ENCODE measurements at places on chromosomes 6 and 20.

GRCh38 chr6:47496935-47497579 lies 19.5 kb downstream of the CD2AP start:
- no peak for DNase-seq

GRCh38 chr20:4027590-4028265 lies 12.4 kb upstream of the RNF24 start:
- DNase-seq: no peak

- DNase-seq: no peak
Observed at GRCh38 chr6:3385660-3386151, 71.1 kb downstream of the SLC22A23 start.

- DNase-seq: peak; percentile 2
Observed at GRCh38 chr6:44415873-44416502, 28.5 kb downstream of the CDC5L start.

GRCh38 chr6:146200176-146200575 lies 171.3 kb downstream of the GRM1 start:
- no peak for DNase-seq

DNA sequence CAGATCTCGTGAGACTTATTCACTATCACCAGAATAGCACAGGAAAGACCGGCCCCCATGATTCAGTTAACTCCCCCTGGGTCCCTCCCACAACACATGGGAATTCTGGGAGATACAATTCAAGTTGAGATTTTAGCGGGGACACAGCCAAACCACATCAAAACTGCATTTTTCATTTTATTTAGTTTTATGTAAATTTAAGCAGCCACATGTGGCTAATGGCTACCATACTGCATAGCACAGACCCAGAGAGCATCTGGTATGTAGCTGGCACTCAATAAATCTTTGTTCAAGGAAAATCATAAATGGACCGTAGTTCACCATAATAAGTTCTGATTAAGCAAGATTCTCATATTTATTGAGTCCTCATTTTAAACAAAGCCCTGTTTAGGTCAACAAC lies 15.3 kb downstream of the GFOD1 start:
- no peak for DNase-seq

DNA sequence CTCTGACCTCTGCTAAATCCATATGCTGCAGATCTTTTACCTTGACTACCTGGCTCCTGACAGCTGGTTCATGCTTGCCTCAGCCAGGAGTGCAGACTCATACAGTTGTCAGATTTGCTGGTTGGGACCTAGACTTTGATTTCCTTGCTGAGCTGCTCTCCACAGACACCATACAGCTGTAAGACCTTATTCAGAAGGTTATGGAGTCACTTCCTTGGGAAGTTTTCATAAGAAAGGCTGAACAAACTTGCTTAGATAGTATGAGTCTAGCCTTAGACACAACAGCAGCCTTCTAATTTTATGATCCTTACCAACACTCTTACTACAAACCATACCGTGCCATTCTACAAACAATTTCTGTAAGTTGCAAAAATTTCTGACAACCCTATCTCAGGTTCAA lies 102.9 kb downstream of the EDN1 start:
- DNase-seq: no peak

GRCh38 chr20:32333988-32334885 lies 23.9 kb upstream of the ASXL1 start:
- no peak for DNase-seq

GRCh38 chr6:130632897-130633296 lies 194.3 kb upstream of the SMLR1 start:
- DNase-seq: no peak

DNA sequence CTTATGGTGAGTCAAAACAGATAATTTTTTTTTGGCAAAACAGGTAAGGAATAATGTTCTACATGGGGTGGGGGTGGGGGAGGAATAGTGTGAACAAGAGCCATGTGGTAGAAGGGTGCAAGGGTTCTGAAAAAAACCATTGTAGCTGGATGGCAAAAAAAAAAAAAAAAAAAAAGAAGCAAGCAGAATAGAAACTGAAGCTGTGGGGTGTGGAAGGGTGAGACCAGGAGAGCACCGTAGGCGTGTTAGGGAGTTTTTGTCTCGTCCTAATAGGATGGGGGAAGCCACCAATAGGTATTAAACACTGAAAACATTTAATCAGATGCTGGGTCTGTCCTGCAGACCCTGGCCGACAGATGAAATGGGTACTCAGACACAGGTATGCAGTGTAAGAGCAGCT lies 110.1 kb downstream of the ADTRP start:
- DNase-seq: no peak

DNA sequence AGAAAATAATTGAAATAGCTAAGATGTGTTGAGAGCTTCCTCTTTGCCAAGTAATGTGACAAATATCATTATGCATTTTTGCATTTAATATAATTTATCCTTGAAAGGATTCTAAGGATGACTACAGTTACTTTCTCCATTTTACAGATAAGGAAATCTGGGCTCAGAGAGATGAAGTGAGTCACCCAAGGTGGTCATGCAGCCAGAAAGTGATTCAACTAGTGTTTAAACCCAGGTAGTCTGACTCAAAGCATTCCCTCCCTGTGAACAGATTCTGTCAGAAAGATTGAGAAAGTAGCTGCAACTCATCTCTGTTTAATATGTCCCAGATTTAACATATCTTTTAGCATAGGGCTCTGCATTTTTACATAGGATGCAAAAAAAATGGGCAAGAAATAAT lies 28.1 kb downstream of the NRSN1 start:
- no peak for DNase-seq

DNA sequence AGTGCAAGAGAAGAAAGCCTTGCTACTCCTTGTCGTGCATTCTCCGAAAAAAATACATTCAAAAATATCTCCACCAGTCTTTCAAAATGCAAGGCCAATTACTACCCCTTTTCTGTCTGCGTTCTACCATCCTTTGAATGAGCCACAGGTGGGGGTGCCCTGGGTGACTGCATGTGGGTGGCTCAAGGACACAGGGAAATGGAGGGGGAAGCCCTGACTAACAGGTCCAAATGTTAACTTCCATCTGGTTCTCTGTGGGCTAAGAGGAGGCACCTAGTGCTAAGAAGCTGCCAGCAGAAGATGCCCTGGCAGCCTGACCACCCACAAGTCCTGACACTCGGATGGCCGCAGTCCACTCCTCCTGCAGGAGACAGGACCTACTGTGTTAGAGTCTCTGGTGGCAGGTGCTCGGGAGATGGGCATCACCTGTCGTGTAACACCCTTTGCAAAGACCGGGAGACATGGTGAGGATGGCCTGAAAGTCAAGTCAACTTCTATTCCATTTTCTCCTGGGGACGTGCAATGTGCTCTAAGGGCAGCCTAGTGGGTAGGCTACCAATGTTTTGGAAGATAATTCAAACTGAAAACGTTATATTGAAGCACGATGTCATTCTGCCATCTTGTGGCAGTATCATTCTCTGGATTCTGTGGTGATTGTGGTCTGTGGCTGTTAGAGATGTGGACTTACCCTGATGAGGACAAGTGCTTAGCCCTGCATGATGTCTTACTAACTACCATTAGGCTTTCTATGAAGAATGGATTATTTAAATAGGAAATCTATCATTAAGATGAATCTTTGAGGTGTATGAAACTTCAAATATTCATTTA lies 27.4 kb upstream of the IGF2R start:
- DNase-seq: no peak

DNA sequence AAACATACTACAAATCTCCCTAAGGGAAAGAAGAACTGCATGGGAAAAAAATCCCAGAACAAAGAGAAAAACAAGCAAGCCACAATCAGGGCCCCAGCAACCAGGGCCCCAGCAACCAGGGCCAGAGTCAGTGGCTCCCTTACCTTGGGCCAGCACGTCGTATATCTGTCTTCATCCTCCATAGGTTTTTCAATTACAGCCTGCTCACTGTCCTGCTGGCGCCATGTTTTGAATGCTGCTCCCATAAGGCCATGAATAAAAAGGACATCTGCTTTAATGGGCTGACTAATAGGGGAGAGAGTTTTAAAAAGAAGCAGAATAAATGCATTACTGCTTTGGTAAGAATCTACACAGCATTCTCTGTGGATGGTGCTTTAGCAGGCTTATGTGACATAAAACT lies 49.2 kb downstream of the SERAC1 start:
- DNase-seq: no peak

- DNase-seq: no peak
Observed at GRCh38 chr20:50695135-50695872, 4.0 kb upstream of the RIPOR3 start.

DNA sequence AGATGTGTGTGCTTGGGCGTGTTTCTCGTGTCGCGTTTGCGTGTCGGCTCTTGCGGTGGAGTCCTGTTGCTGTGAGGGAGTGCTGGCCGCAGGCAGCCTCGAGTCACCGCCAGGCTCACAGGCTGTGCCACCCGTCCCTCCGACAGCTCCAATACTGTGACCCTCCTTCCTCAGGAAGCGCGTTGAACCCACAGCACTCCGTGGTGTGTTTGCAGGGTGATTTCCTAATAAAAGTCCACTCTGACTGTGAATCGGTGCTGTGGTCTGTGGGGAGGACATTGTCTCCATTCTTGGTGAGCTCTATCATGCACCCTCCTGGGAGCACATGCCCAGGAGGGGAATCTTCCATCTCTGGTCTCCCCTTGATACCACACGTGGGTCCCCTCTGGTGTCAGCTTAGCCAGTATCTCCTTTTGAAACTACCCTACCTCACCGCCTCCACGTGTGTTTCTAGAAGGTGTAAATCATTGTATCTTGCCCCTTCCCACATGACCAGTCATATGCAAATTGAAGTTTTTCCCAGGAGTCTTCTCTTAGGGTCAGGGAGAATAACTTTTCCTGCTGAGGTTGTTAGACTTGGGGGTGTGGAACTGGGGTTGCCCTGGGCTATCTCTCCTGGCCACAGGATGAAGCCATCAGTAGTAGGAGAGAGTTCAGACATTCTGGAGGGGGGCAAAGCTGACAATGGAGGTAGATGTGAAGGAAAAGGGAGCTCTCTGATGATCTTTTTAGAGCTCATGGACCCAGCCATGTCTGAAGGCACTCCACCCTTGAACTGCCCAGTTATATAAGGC lies 13.3 kb upstream of the PCMTD2 start:
- no peak for DNase-seq

- DNase-seq: no peak
Observed at GRCh38 chr6:11080296-11080695, 13.3 kb upstream of the SMIM13 start.

- DNase-seq: no peak
Observed at GRCh38 chr6:41560431-41561192, 14.4 kb downstream of the FOXP4 start.

- no peak for DNase-seq
Observed at GRCh38 chr6:2433711-2434110, 188.3 kb upstream of the GMDS start.

DNA sequence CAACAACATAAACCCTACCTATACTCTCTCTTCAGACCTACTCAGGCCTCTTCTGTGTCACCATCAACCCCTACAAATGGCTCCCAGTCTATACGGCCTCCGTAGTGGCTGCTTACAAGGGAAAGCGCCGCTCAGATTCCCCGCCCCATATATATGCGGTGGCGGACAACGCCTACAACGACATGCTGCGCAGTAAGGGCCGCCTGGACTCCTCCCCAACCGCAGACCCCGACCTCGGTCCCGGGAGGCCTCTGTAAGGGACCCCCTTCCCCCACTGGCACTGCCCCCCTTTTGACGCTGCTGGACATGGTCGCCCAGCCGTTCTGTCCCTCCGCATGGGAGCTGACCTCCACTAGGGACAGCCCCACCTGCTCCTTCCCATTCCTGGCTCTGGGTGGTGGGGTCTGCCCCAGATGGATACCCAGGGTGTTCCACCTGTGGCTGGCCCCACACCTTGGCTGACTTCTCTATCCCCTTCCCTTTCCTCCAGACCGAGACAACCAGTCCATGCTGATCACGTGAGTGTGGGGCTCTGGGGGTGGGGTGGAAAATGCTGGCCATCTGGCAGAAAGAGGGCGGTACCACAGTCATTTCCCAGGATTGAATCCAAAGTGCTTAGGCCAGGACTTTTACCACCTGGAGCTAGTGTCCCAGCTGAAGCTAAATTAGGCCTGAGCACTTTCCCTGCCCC lies 25.0 kb downstream of the MYH7B start:
- DNase-seq: no peak

- DNase-seq: no peak
Observed at GRCh38 chr6:154139892-154140291, 100.9 kb downstream of the OPRM1 start.

GRCh38 chr20:61744691-61745396 lies 320.8 kb downstream of the TAF4 start:
- DNase-seq: peak; percentile 16

DNA sequence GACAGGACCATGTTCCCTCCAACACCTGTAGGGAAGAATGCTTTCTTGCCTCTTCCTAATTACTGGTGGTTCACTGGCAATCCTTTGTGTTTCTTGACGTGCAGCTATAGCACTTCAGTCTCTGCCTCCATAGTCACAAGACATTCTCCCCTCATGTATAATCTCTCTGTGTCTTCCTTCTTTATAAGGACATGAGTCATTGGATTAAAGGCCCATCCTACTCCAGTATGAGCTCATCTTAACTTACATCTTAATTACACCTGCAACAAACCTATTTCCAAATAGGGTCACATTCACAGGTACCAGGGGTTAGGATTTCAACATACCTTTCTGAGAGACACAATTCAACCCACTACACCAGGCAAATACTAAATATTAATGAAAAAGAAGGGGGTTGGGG lies 213.6 kb downstream of the RNGTT start:
- no peak for DNase-seq

DNA sequence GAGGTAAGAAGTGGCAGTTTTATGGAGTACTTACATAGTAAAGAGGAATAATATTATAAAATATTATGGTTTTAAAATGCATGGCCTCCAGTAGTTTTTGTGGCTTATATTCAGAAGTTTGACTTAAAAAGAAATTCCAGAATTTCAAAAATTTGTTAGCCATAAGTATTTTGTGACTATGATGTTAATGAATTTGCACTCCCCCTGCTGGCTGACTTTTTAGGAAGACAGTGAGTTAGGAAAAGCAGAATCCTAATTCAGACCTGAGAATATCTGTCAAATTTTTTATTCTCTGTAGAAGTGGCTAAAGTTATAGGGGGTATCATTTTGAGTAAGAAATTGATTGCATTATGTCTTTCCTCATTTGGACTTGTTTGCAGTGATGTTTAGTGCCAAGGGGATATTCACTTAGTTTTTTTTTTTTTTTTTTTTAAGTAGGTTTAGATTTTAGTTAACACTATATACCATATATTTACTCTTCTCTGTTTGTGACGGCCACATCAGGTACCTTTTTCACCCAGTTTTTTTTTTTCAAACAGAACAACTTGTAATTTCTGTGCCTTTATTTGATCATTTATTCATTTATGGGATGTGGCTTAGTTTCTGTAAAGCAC lies 40.8 kb downstream of the ZFAND3 start:
- no peak for DNase-seq

GRCh38 chr6:99431901-99432300 lies 6.8 kb upstream of the PNISR start:
- no peak for DNase-seq

GRCh38 chr6:168403370-168404005 lies 37.5 kb upstream of the SMOC2 start:
- DNase-seq: no peak
